GM12892 (cell line): ENCODE measurements at places on chromosomes 1 and 21.
A peak's percentile ranks its signal among the peaks of the same experiment; 100 is the strongest.

DNA sequence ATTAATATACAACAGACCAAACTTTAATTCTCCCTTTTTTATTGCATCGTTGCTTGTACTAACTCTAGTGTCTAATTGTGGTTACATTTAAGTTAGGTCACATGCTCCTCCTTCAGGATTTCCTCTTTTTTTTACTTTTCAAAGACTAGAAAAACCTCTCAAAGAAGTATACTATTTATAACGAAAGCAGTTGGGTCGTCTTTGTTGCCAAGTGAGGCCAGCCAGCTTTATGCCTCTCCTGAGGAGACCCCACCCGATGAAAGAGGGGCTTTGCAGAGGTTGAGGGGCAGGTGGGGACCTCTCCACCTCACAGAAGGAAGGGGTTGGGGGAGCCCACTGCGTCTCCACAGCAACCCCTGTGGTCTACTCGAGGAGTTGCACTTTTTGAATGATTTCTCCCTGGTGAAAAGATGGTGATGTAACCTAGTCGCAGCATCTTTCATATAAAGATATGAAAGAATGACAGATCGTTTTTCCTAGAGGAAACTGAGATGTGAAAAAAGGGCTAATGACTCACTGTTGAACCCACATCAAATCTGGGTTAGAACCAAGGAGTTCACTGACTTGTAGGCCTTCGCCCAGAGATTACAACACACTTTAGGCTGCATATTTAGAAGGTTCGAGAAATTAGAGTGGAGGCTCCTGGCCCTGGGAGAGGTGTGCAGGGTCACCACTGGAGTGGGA lies 6.4 kb downstream of the TGFB2 start:
- no peak for DNase-seq

DNA sequence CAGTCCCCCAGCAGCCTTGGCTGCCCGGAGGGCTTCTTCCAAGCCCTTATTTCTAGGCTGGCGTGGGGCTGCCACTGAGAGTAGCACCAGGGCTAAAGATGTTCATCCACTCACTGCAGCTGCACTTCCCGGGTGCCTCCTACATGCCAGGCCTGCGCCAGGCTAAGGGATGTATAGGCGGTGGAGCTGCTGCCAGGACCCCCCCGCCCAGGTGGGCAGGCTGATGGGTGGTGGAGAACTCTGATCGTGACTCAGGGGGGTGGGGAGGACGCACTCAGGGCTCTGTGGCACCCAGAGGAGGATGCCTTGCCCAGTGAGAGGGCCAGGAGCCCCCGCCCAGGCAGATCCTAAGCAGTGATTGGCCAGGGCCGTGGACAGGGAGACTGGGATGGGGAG lies 34.1 kb downstream of the CFAP74 start:
- DNase-seq: no peak

- DNase-seq: no peak
Observed at GRCh38 chr1:230790026-230790425, 42.8 kb downstream of the CAPN9 start.

DNA sequence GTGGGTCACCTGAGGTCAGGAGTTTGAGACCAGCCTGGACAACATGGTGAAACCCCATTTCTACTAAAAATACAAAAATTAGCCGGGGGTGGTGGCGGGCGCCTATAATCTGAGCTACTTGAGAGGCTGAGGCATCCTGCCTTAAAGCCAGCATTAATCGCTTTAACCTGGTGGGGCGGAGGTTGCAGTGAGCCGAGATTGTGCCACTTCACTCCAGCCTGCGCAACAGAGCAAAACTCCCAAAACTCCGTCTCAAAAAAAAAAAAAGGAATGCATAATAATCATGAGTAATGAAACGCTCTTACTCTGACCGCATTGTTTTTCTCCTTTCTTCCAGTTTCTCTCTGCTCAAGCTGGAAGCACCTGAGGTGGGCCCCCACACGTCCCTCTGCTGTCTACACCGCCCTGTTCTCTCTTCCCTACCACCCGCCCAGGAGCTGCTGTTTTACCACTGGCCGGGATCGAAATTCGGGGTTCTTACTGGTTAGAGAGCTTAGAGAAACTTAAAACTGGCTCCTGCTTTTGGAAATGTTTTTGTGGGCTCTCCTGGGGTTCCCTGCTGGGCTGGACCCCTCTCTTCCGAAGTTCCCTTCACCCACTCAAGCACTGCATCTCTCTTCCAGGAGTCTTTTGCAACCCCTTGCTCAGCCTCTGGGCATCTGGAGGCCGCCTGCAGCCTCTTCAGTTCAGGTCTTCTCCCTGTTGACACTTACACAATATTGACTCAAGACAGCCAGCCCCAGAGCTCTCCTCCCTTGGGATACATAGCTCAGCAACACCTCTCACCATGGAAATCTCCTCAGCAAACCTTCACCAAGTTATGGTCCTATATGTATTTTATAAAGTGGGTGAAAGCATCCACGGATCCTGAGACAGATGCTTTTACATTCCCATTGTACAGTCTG lies 62.5 kb downstream of the FAM163A start:
- DNase-seq: no peak

DNA sequence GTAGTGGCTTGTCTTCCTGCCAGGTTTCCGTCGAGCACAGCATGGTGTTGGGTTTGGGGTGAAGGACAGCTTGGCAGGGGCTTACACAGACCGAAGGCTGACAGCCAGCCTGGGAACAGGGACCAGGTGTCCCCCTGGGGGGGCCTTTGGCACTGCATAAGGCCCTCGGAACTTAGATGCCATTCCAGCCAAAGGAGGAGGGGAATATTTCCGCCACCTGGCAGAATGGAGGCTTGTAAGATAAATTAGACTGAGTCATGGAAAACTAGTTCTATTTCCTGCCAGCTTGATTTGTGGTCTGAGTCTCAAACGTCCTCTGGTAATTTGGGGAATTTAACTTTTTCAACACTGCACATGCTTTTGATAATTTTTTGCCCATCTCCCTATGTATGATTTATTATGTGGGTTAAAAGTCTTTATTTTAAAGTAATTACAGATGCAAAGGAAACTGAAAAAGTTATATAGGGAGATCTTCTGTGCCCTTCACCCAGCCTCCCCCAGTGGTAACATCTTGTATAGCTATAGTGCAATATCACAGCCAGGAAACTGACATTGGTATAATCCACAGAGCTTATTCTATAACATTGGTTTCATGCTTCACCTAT lies 11.5 kb upstream of the TMEM51 start:
- no peak for DNase-seq

DNA sequence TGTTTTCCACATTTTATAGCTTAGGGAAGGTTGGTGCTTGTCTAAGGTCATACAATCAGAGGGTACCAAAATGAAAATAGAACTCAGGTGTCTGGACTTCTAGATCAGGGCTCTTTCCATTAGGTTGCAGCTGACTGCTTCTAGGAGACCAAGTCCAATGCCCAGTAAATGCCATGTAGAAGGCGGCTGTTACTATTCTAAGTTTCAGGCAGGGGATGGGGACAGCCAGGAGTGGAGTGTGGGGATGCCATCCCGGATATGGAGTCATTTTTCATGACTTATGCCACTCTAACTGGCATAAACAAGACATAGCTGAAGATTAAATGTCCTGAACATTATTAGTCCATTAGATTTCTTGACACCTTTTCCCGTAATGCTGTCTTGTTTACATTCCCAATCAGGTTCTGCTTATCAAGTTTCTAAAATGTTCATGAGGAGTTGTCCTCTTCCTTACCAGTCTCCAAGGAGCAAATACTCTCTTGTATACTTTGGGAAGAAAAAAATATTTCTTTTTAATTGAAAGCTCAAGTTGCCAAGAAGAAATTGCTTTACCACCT lies 31.5 kb downstream of the XCL1 start:
- DNase-seq: no peak

DNA sequence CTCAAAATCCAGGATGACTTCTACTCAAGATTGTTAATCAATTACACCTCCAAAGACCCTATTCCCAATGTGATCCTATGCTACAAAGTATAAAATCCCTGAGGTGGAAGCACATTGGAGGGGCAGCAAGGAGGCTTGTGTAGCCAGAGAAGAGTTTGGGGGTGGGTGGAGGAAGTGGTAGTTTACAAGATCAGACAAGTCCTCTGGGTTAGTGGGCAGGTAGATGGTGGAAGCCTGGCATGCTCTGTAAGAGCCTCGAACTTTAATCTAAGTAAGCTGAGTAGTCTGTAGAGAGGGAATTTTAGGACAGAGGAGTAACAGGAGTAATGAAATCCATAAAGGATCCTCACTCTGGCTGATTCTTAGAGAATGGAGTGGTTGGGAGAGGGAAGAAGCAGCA lies 65.0 kb upstream of the KCTD3 start:
- no peak for DNase-seq

DNA sequence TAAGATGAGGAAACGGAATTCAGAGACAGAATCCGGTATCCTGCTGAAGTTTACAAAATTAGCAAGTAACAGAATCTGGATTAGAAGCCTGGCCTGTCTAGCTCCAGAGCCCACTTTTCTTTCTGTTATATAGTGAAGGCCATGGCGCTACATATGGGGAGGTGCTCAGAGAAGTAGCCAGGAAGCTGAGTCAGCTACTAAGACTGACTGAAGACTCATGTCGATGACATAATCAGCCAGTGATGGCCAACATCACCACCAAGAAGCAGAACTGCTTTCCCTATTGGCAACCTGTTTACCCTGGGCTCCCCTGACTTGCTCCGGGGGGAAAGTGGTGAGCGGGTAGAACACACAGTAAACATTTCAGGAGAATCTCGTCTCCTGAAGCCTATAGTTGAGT lies 18.8 kb downstream of the LRRC52 start:
- no peak for DNase-seq

- DNase-seq: no peak
Observed at GRCh38 chr1:156924478-156925153, 4.2 kb downstream of the LRRC71 start.

- no peak for DNase-seq
Observed at GRCh38 chr21:43829161-43829560, 35.9 kb upstream of the AGPAT3 start.

- DNase-seq: no peak
Observed at GRCh38 chr1:241114699-241115233, 242.2 kb downstream of the RGS7 start.

- DNase-seq: peak; percentile 7
Observed at GRCh38 chr1:156368889-156369684, at the start of gene RHBG. Gene RHBG (plus strand): TSS chr1:156369211. CDS start chr1:156369250, 39 bp downstream.
